ENCODE measurements at places on chromosomes 7 and 10.

DNA sequence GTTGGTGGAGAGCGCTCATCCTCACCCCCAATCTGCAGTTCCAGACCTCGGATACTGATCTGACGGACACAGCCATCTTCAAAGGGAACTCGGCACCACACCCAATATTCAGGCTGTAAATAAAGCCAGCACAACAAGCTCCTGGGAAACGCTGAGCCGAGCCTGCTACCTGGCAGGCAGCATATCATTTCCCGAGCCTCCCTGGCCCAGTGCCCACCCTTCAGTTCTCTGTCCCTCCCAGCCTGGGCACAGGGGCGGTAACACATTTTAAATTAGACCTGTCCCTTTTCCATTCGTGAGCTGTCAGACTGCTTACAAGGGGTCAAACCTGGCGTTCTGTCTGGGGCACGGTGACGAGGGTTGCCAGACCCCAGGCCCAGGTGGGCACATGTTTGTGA is 250.5 kb downstream of the ARHGAP12 start:
- DNase-seq, result no peak

DNA sequence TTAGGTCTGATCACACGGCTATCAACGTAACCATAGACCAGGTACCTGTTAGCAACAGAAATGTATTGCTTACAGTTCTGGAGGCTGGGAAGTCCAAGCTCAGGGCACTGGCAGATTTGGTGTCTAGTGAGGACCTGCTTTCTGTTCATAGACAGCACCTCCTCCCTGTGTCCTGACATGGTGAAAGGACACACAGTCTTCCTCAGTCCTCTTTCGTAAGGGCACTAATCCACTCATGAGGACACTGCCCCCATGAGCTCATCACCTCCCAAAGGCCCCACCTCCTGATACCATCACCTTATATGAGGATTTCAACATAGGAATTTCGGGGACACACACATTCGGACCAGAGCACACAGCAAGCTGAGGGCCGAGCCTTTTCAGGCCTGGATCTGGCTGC is 71.4 kb upstream of the BTBD16 start:
- no peak for DNase-seq

GRCh38 chr10:51620131-51620530 is 79.3 kb downstream of the CSTF2T start:
- DNase-seq, result no peak

DNA sequence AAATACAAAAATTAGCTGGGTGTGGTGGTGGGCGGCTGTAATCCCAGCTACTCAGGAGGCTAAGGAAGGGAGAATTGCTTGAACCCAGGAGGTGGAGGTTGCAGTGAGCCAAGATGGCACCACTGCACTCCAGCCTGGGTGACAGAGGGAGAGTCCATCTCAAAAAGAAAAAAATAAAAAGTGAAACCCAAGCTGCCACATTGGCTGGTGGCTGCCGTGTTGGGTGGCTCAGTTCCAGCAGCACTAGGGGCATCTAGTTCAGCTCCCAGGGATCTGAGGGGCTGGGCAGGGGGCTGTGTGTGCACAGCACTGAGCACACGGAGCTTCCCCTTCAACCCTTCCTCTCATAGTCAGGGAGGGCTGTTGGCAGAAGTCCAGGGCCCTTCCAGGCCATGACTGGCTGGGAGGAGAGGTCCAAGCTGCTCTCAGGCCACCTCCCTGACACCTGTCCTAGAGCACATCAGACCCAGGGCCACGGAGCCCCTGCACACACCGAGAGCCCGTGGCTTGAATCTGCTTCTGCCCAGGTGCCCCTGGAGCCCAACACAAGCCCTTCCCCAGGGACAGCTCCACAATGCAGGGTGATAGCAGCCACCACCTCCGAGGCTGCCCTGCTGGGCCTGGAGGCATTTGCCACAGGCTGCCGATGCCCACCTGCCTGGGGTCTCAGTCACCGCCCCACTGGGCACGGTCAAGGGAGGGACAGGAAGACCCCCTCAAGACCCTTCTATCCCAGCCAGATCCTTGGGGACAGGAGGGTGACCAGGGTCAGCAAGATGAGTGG is 47.3 kb downstream of the YKT6 start:
- no peak for DNase-seq

GRCh38 chr7:2719007-2719406 is 31.0 kb downstream of the AMZ1 start:
- peak; percentile 46 for DNase-seq

DNA sequence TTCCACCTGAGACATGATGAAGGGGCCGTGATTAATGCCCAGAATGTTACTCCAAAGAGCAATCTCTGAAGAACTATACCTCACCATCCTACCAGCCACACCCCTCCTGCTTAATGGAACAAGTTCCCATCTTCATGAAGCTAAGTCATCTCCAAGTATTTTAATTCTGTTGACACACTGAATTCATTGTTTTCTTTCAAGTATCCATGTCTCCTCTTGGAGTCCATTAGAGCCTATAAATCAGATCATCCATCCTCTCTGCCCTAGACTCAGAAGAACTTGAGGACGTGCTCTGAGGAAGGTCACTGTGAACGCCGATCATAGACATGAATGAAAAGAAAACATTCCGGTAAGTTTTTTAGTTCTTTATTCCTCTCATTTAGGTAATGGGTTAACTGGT is 126.8 kb downstream of the RSU1 start:
- DNase-seq, result no peak

- DNase-seq, result no peak
These were observed 6.0 kb upstream of the ELFN1 start for GRCh38 chr7:1663857-1664651.

DNA sequence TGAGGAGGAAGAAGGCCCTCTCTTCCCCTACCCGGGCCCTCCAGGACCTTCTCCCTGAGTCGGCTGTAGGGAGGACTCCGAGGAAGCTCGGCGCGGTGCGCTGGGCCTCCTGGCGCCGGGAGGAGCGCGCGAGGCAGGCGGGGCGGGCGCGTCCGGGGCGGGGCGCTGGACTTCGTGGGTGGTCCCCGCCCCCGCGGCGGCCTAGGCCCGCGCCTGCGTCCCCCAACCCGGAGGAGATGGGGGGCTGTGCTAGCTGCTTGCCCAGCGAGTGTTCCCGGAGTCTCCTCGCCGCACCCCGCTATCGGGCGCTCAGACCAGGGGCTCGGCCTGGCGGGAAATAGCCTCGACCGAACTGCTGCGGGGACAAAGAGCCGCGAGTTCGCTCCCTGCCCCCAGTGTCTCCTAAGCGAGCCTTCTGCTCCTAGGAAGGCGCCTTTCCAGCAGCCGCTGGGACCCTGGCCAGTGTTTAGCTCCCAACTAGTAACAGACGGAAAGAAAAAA is 19.2 kb upstream of the SMO start:
- peak; percentile 26 for DNase-seq

GRCh38 chr7:139403601-139404000 is 43.9 kb downstream of the LUC7L2 start:
- no peak for DNase-seq

DNA sequence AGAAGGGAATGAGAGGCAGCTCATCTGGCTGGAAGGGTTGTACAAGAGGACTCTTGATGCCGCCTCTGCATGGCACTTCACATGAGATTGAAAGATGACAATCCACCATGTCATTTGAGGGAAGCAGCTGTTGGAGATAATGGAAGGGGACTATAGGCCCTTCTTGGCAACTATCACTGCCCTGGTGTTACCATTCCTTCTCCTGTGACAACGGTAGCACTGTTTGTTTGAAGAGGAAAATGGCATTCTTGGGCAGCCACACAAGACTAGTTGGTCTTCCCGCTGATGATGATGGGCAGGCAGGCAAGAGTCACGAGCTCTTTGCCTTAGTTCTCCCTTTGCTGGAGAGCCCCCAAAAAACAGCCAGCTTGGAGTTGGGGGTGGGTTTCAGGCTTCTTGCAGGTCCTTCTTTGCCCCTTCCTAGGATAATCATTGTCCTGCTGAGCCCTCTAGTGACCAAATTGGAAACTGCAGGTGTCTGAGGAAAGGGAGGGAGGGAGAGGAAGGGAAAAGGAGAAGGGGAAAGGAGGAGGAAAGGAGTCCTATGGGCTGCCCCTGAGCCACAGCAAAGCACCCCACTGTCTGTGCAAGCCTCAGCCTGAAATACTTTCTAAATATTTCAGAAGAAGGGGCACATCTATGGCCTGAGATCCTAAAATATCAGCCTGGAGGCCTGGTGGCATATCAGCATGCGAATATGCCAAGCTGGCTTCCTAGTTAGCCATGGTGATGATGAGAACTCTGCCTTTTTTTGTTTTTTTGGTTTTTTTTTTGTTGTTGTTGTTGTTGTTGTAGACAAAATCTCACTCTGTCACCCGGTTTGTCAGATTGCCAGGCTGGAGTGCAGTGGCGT is 165.6 kb upstream of the KMT2E start:
- DNase-seq, result peak; percentile 33

DNA sequence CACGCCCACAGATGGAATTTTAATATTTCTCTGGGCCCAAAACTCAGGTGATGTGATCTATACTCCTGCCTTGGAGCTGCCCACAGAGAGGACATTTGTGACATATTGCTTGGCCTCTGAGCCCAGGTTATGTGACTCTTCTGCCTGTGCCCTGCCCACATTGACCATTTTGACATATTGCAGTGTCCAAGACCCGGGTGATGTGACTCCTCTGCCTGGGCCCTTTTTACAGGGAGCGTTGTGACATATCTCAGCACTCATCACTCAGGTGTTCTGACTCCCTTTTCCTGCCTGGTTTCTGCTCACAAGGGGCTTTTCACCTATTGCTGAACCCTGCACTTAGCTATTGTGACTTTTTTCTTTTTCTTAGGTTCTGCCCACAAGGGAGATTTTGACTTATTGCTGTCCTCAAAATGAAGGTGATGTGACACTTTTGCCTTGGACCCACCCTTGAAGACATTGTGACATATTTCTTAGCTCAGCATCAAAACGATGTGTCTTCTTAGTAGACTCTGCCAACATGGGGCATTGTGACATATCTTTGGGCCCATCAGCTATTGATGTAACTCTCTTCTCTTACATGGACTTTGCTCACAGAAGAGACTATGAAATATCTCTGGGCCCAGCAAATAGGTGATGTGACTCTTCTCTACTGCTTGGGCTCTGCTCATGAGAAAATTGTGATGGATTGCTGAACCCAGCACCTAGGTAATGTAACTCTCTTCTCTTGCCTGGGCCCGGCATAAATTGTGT is 11.0 kb upstream of the ZNF107 start:
- DNase-seq, result no peak

DNA sequence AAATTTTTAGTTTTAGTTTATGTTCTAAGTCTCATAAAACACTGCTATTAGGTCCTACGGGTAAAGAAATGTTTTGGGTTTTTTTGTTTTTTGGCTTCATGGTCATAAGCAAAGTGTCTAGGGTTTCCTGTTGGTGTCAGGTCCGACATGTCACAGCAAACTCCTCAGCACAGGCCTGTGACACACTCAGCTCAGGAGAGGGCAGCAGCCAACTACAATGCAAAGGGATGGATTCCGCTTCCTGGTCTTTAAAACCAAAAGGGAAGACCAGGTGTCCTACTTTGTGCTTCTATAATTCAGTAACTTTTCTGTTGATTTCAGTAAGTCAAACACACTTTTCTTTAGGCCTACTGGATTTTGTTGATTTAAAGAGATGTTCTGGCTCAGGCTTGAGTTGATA is 83.8 kb upstream of the MACROH2A2 start:
- DNase-seq, result no peak

- DNase-seq, result no peak
These were observed 43.4 kb downstream of the FOXL3 start for GRCh38 chr7:333393-333764.

GRCh38 chr7:148672041-148672440 is 26.7 kb upstream of the CUL1 start:
- DNase-seq, result no peak

- DNase-seq, result no peak
These were observed 3.9 kb upstream of the EPC1 start for GRCh38 chr10:32350811-32351350.

DNA sequence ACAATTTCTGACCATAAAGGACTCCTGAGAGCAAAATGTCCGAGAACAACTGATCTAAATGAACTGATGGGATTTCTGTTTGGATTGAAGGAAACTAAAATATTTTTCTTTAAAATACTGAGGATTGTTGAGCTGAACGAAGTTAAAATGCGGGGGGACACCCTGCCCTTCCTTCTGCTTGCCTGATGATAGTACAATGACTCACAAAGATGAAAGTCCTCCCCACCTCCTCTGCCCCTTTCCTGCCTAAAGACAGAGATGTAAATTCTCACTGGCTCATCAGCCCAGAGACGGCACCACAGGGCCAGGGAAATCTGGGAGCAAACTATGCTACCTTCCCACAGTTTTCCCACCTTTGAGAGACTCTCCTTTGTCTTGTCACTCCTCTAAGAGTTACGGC is 180.6 kb downstream of the PHTF2 start:
- DNase-seq, result no peak

DNA sequence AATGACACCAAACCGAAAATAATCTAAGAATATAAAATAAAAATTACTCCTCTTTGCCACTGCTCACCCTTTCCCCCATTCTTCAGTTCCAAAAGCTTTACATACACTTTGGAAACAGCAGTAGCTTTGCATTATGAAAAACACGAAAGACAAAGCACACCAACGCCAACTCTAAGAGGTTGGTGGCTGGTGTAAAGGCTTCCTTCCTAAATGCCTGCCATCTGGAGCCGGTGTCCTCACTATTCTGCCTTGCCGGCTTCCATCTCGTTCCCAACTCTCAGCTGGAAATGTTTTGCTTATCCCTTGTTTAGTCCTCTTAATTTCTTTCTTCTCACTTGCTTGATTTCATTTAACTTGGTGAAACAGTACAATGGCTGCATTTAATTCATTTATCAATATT is 281.1 kb upstream of the LRRN3 start:
- DNase-seq, result no peak

DNA sequence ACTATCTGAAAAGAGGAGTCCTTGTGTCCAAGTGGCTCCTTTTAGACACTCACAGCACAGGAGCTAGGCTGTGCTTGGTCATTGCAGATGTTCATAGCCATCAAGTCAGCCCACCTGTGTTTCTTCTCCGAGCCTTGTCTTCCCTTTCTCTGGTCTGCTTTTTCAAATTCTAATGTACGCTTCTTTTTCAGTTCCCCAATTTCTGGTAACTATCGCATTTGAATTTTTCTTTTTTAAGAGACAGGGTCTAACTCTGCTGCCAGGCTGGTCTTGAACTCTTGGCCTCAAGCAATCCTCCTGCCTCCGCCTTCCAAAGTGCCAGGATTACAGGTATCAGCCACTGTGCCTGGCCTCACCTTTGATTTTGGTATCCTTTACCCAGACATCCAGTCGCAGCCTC is 18.9 kb downstream of the APBB1IP start:
- DNase-seq, result no peak

- DNase-seq, result no peak
These were observed 60.4 kb downstream of the LGI1 start for GRCh38 chr10:93818086-93818485.

- peak; percentile 52 for DNase-seq
These were observed 340.3 kb upstream of the PRKCQ start for GRCh38 chr10:6920072-6921019.
